ENCODE measurements at places on chromosomes 1 and 21.

- DNase-seq, result no peak
These were observed 66.8 kb downstream of the PHACTR4 start for GRCh38 chr1:28436211-28436769.

DNA sequence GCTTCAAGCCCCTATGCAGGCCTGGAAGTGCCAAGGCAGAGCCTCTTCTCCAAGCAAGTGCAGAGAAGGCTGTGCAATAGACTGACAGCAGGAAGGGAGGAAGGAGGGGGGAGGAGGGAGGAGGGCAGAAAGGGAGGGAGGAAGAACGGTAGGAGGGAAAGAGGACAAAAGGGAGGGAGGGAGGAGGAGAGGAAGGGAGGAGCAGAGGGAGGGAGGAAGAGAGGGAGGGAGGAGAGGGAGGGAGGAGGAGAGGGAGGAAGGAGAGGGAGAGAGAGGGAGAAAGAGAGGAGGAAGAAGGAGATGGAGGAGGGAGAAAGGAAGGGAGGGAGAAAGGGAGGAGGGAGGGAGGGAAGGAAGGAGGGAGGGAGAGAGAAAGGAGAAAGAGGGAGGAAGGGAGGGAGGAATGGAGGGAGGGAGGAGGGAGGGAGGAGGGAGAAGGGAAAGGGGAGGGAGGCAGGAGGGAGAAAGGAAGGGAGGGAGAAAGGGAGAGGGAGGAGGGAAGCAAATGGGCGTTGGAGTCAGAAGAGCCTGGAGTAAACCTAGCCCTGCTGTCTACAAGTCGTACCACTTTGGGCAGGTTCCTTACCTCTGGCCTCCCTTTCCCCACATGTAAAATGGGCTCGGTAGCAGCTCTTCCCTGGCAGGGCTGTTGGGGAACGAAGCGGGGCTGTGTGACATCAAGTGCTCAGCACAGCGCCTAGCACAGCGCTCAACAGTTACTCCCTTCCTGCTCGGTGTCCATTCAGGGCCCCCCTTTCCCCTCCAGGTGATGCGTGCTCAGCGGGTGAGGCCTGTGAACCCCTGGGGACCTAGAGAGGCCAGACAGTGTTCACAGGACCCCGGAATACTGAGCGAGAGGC is 244.6 kb downstream of the NPHP4 start:
- DNase-seq, result no peak

DNA sequence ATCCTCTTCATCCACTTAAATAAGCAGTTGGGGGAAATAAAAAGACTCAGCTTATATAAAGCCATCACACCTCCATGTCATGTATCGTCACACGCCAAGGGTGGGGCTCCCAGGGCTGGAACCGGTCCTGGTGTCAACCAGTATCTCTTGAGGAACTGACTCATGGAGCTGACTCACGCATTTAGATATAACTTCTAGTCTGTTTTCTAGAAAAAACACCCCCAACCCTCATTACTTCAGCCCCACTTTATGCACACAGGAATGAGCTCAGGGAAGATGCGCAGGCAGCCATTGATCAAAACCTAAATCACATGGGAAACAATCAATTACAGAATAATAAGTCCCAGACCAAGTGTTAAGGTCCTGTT is 6.9 kb upstream of the IL22RA1 start:
- peak; percentile 42 for DNase-seq

DNA sequence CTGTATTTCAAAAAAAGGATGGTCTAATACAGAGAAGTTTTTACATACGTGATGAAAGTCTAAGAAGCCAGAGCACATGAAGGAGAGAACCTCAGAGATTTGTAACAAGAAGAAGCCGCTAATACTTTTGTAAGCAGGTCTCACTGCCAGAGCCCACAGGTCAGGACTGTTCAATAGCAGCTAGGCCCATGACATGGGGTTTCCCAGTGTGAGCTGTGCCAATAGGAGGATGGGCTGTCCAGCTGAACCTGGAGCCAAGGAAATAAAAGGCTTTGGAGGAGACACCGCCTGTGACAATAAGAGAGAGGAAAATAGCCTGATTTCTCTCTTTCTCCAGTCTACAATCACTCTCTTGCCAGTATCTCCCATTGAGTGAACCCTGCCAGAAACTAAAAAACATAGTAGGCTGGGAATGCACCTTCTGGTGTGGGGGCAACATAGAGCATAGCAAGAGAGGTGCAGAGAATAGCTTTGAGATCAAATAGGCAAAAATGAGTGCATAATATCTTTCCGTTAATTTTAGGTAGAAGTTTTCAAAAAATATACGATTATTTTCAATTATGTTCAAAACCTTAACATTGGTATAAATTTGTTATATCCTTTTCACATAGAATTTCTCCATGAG is 360.3 kb downstream of the NEGR1 start:
- DNase-seq, result no peak

DNA sequence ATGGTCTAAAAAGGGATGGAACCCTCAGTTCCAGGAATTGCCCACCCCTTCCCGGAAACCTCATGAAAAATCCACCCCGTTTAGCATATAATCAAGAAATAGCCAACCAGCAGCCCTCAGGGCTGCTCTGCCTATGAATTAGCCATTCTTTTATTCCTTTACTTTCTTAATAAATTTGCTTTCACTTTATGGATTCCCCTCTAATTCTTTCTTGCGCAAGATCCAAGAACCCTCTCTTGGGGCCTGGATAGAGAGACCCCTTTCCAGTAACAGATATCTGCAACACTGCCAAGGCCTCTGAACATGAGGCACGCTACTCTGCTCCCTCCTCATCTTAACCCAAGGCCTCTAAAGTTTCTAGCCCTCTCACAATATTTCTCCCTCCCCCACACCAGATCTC is 58.9 kb upstream of the POU2F1 start:
- DNase-seq, result no peak

DNA sequence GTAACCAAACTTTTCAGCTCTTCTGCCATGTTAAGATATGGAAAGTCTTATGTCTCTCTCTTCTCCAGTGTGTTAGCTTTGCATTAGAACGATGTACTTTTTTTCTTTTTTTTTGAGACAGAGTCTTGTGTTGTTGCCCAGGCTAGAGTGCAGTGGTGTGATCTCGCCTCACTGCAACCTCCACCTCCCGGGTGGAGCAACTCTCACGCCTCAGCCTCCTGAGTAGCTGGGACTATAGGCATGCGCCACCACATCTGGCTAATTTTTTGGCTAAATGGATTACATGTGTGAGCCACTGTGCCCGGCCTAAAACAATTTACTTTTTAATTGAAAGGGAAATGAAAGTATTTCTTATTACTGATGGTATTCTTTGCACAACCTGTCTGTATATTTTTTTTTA is 35.8 kb downstream of the SPEN start:
- DNase-seq, result no peak

GRCh38 chr1:32754317-32755097 is 51.9 kb upstream of the SYNC start:
- DNase-seq, result no peak

- no peak for DNase-seq
These were observed 9.3 kb upstream of the CACYBP start for GRCh38 chr1:174990382-174990999.

DNA sequence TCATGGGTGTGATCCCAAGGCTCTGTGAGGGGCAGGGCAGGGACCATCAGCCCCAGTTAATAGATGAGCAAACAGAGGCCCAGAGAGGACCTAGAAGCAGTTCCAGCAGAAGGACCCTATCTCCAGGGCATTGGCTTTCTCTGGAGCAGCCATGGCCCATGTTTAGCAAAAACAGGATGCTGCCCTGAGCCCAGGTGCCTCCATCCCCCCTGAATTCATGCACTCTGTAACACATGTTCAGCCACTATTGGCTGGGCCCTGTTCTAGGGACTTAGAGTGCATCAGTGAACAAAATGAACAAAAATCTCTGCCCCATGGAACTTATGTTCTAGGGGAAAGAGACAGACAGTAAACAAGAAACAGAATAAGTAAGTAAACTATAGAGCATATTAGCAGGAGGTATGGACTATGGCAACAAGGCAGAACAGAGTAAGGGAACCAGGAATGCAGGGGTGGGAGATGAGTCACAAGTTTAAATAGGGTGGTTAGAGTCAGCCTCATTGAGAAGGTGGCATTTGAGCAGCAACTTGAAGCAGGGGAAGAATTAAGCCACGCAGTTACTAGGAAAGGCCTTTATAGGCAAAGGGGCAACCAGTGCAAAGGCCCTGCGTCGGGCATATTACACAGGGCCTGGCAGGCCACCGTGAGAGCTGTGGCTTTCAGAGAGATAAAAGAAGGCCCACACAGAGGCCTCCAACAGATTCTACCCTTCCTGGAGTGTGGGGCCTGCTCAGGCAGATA is 185.9 kb upstream of the EDN2 start:
- DNase-seq, result no peak

GRCh38 chr1:29679828-29680558 is 443.7 kb downstream of the PTPRU start:
- no peak for DNase-seq

DNA sequence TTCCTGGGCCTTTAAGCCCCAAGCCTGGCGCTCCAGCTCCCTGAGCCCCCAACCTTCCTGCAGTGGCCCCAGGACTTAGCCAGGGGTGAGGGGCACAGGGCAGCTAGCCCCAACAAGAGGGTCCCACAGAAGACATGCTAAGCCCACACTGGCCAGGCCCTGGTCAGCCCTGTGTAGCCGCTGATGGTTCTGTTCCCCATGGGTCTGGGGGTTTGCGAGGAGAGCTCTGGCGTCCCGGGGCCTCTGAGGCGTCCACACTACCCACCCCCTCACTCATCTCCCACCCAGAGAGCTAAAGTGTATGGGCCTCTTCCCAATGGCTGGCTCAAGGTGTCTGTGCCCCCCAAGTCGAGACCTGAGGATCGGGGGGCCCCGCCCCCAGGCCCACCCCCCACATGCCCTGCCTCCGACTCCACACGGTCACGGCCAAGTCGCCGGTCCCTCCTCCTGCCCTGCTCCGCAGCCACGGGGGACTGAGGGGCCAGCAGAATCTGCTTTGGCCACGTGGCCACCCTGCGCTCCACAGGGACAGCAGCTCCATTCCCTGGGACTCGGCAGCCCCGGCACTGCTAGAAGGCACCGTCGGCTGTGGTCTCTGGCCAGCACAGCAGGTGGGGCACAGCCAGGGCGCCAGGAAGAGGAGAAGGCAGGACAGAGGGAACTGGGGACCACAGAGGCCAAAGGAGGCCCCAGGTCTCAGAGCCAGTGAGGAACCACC is 7.8 kb downstream of the TNFRSF18 start:
- no peak for DNase-seq

DNA sequence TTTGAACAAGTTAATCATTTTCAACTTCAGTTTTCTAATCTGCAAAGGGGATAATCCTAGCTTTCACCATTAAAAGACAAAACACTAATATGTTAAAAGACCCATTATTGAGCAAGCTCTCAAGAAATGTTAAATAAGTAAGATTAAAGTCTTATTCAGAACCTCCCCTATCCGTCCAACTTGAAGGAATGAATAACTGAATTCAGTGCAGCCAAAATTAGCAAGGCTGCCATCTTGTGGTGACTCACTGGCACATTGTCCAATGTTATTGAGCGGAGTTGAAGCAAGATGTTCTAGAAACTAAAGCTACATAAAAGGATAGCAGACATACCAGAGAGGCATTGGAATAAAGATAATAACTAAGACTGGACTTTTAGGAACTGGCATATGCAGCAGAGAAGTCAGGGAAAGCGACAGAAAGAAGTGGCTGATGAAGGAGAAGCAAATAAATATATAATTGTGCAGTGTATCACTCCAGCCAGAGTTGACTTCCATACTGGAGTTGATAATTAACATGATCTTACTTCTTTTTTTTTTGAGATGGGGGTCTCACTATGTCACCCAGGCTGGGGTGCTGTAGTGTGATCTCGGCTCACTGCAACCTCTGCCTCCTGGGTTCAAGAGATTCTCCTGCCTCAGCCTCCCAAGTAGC is 8.2 kb upstream of the CAP1 start:
- DNase-seq, result no peak

DNA sequence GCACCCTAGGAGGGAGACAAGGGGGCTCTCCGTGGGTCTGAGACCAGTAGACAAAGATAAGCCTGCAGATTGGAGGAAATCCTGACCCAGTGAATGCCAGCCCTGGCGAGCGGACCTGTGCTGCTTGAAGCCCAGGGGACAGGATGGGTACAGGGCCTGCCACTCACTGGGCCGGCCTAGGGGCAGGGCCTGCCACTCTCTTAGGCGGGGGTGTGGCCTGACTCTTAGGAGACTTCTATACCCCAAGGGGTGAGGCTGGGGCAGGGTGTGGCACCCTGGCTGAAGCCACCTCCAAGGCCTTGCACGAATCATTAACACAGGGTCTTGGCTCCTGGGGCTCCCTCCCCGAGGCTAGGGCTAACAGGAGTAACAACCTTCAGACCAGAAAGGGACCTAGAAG is 30.7 kb downstream of the TRIM62 start:
- no peak for DNase-seq

Measured in activated CD4-positive, alpha-beta T cell treated with anti-CD3 and anti-CD28 coated beads for 24 hours (primary cell).